Activated CD4-positive, alpha-beta T cell treated with anti-CD3 and anti-CD28 coated beads, Interleukin-2, amount 50 U/mL, for 24 hours (primary cell): ENCODE measurements at places on chromosomes 13 and 19.

DNA sequence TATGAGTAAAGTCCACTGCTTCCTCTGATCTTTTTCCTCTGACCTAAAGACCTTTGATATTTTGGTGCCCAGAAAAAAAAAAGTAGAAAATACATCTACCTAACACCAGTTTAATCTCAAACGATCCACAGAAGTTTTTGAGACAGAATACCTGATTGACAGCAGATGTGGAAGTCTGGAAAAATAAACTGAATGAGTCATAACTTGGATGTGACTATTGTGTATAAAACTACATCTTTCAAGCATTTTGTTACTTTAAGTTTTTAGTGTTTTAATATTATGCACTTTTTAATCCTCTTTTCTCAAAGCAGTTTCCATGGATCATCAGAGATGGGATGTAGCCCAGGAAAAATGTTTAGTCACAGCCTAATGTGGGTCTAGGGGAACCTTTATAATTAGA, 216.1 kb downstream of the SLITRK1 start:
- no peak for DNase-seq

- DNase-seq: no peak
These were observed 93.9 kb downstream of the GNG7 start for GRCh38 chr19:2608602-2608922.

DNA sequence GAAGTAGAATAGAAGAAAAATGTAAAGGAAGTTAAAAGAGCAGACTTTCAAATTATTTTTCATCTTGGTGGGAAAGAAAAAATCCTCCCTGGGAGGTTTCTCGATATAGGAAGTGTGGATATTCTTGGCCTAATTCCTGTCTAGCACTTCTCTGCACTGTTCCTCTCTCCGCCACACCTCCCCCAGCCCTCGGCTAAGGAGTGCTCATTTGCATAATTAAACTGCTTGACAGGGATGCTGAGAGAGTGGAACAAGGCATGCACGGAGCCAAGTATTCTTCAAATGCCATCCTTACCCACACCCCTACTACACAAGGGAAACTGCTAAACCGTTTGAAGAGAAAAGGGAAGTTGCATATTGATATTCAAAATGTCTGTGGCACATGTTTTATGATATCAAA, 511.0 kb upstream of the HTR2A start:
- DNase-seq: no peak

DNA sequence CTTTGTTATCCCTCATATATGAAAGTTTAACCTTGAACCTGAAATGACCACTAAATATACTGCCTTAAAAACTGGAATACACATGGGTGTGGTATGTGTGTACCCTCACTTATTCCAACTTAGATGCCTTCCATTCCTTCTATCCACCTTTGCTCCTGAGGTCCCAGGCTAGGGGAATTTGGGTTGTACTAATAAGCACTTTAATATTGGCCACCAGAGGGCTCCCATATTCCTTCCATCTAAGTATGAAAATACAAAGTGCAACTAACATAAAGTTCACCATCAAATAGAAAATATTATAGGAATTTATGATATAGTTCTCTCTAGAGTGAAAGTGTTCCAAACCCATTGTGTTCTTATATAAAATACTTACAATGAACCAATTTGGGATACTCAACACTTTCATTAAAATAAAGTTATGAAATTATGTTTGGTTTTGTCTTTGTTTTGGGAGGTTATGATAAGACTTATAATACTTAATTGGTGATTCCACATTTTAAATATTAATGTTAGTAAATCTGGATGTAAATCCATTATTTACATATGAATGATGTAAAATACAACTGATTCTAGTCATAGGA, 62.3 kb downstream of the ITGBL1 start:
- DNase-seq: no peak

DNA sequence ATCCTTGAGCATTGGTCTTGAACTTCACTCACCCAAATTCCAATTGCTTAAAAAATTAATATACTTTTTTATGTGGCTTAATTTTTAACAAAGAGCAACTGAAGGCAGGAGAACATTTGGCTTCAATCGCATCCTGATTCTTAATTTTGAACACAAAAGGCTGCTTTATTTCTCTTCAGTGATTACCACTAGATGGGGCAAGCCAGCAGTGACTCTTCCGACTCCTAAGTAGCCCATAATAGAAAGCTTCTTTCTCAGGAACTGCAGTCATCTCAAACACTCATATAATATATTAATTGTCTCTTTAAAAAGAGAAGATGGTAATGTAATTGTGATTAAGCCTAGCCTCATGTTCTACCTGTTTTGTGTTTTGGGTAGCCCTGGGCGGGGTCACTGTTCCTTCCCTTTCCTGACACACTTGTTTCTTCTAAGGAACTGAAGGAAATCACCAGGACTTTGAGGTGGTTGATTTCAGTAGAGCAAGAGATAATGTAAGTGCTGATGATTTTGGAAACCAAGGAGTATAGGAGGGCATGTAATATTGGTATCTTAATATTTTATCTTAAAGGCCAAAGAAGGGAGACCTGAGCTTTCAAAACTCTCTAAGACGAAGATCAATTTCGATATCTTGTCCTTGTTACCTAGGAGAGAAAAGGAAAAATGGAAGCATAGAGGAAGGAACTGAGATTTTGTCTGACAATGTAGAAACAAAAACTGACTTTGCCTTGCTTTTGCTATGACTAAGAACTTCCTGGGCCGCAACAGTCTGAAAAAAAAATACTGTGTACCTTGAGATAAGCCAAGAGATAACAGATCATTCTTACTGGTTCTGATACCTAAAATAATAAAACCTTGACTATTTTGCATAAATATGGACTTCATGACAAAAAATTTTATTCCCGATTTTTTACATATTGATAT, 73.1 kb downstream of the TNFSF13B start:
- no peak for DNase-seq

- no peak for DNase-seq
These were observed 154.8 kb upstream of the IRS2 start for GRCh38 chr13:109941221-109941620.

DNA sequence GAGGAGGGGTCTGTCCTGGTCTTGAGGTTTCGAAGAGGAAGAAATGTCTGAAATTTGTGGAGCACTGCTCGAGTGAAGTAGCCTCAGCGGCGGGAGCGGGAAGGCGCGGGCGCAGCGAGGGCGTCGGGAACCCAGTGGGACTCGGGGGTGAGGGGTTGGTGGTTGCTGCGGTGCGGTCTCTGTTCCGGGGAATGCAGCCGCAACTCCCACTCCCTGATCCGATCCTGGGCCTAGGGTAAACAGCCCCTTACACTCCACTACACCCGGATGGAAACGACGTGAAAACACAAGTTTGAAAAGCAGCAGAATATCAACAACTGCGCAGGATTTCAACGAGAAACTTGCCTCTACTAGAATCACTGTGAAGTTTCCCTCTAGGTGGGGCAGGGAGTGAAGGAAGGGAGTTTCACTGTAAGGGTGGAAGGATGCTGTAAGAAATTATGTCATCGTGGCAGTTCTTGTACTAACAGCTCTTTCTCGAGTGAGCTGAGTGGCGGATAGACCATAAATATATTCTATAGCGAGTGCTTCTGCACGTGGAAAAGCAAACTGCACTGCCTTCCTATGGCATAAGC, 2.0 kb upstream of the KLF12 start:
- no peak for DNase-seq
